ENCODE measurements at places on chromosomes 12 and 14.

GRCh38 chr14:68133856-68134255 is 314.3 kb downstream of the RAD51B start:
- no peak for DNase-seq

GRCh38 chr14:72253503-72253902 is 321.3 kb downstream of the RGS6 start:
- no peak for DNase-seq

GRCh38 chr14:65164068-65164824 is 61.9 kb upstream of the MAX start:
- peak; percentile 77 for DNase-seq

- DNase-seq = no peak
Observed at GRCh38 chr14:89927186-89927865, 27.2 kb downstream of the EFCAB11 start.

- no peak for DNase-seq
Observed at GRCh38 chr12:100672075-100672592, 98.7 kb downstream of the GAS2L3 start.

DNA sequence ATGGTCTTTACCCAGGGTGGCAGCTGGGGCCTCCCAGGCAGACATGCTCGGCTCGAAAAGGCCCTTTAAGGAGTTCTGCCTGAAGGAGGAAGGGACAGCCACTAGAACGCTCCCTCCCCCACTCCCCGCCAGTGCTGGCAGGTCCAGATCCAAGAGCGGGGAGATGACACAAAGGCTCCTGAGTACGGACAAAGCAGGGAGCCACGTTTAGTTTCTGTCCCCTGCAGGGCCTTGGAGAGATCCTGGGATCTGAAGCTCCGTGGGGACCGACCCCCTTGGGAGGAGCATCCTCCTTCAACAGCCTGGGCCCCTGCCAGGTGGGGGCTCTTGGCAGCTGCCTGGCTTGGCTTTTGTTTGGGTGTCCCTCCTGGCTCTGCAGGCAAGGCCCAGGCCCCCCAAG is 89.7 kb downstream of the ESRRB start:
- DNase-seq = no peak

- peak; percentile 90 for DNase-seq
Observed at GRCh38 chr12:2283916-2284315, 231.1 kb downstream of the CACNA1C start.

- DNase-seq = no peak
Observed at GRCh38 chr12:113610698-113611097, 139.0 kb upstream of the LHX5 start.

GRCh38 chr14:58884442-58884841 is 246.7 kb downstream of the DACT1 start:
- no peak for DNase-seq

Data from fibroblast of the aortic adventitia (primary cell).